WTC11 (cell line): ENCODE measurements at places on chromosomes 12 and 14. TPM values are rescaled to one million over a fixed set of nuclear protein-coding genes. Genes with fewer than 3 reads are reported as not detected.

GRCh38 chr14:87847216-87847755, 145.7 kb downstream of the GALC start:
- DNase-seq, result no peak
- H3K4me1 ChIP-seq, result no peaks in the 10 kb centered on the region
- H3K27ac ChIP-seq, result no peak overlapping the region
- no peak overlapping the region for H3K4me3 ChIP-seq
- no peaks in the 10 kb centered on the region for H3K27me3 ChIP-seq

GRCh38 chr14:77674931-77675330, 32.9 kb downstream of the ALKBH1 start:
- DNase-seq, result no peak
- no peaks in the 10 kb centered on the region for H3K27me3 ChIP-seq
- no peak overlapping the region for H3K4me3 ChIP-seq
- H3K27ac ChIP-seq, result no peak overlapping the region
- H3K4me1 ChIP-seq, result no peaks in the 10 kb centered on the region

Gene USP44
- 93.4 to 120 TPM (median 116 TPM) in 3 replicates for total RNA-seq

- peak; percentile 54 for DNase-seq
- peak overlapping the region; percentile 33 for H3K4me3 ChIP-seq
- no peaks in the 10 kb centered on the region; the same call in 1 of the 2 replicates for H3K27me3 ChIP-seq
- peaks cover 41% of the 10 kb centered on the region for H3K4me1 ChIP-seq
- peaks cover 9% of the 10 kb centered on the region for H3K36me3 ChIP-seq
Measured at GRCh38 chr14:49549881-49550280, 36.3 kb downstream of the RPS29 start.

Gene KRT72
- 0.11 TPM in 1 of 3 replicates, not detected in the others for total RNA-seq

Gene CD163L1
- 0.26 to 1.0 TPM (median 0.32 TPM) in 3 replicates for total RNA-seq

Gene TMEM179
- total RNA-seq, result 2.4 to 3.9 TPM (median 3.6 TPM) in 3 replicates

Gene SMIM41
- total RNA-seq, result 0.14 to 0.21 TPM in 2 of 3 replicates, not detected in the other

Gene CHD8
- 119 to 133 TPM (median 119 TPM) in 3 replicates for total RNA-seq

Gene SOX5
- total RNA-seq, result 1.0 to 3.6 TPM (median 2.3 TPM) in 3 replicates

DNA sequence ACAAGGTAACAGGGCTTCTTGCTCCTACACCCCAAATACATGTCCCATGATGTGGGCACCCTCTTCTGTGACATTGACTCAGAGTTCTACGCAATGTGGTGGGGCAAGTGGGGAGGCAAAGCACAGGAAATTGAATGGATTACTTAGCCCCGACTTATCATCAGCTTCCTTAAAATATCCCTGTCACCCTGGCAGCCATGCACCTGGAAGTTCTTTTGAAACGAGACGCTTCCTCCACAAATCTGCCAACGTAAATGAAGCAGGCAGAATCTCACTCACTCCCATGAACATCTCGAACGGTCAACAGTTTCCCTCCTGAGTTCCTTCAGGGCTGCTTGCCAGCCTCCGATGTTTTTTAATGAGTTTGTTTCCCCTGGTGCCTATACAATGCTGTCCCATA, 33.5 kb downstream of the RNFT2 start:
- H3K36me3 ChIP-seq, result peaks cover 25% of the 10 kb centered on the region
- no peaks in the 10 kb centered on the region for H3K4me1 ChIP-seq
- DNase-seq, result no peak
- H3K4me3 ChIP-seq, result no peak overlapping the region
- H3K27me3 ChIP-seq, result no peaks in the 10 kb centered on the region

- no peak overlapping the region for H3K4me3 ChIP-seq
- H3K4me1 ChIP-seq, result peaks cover 11% of the 10 kb centered on the region; the same call in 1 of the 2 replicates
- H3K27ac ChIP-seq, result no peak overlapping the region
Measured at GRCh38 chr12:93813972-93814821, 137.0 kb downstream of the CRADD start.

GRCh38 chr12:87127272-87127671, 871.1 kb upstream of the MGAT4C start:
- H3K27me3 ChIP-seq, result no peaks in the 10 kb centered on the region
- peaks cover 5% of the 10 kb centered on the region for H3K4me1 ChIP-seq
- H3K36me3 ChIP-seq, result peaks cover 12% of the 10 kb centered on the region
- no peak overlapping the region for H3K4me3 ChIP-seq
- DNase-seq, result no peak

GRCh38 chr12:91173124-91173523, 9.5 kb downstream of the DCN start:
- H3K36me3 ChIP-seq, result no peaks in the 10 kb centered on the region
- no peak for DNase-seq
- no peaks in the 10 kb centered on the region for H3K27me3 ChIP-seq
- H3K4me3 ChIP-seq, result no peak overlapping the region
- no peak overlapping the region for H3K27ac ChIP-seq
- peaks cover 1% of the 10 kb centered on the region; the same call in 1 of the 2 replicates for H3K4me1 ChIP-seq

Gene PPP1R36
- 0.55 to 0.70 TPM (median 0.64 TPM) in 3 replicates for total RNA-seq

- H3K36me3 ChIP-seq, result peaks cover 48% of the 10 kb centered on the region
- H3K27ac ChIP-seq, result 0 out of 2 replicates have a peak overlapping the region, but pooled peaks have one; percentile 54
- peaks cover 18% of the 10 kb centered on the region for H3K4me1 ChIP-seq
- peaks cover 7% of the 10 kb centered on the region for H3K27me3 ChIP-seq
- H3K4me3 ChIP-seq, result no peak overlapping the region
- no peak for DNase-seq
Measured at GRCh38 chr12:128820723-128821432, 2.9 kb downstream of the SLC15A4 start.

- peaks cover 56% of the 10 kb centered on the region for H3K4me1 ChIP-seq
- peak overlapping the region; percentile 67 for H3K27ac ChIP-seq
- peak; percentile 36 for DNase-seq
- peaks cover 36% of the 10 kb centered on the region for H3K27me3 ChIP-seq
- H3K36me3 ChIP-seq, result no peaks in the 10 kb centered on the region
- H3K4me3 ChIP-seq, result peak overlapping the region; percentile 11; the same call in 1 of the 2 replicates
Measured at GRCh38 chr14:99872786-99873440, 79.7 kb downstream of the EML1 start.

- H3K4me1 ChIP-seq, result no peaks in the 10 kb centered on the region
- no peaks in the 10 kb centered on the region for H3K27me3 ChIP-seq
- H3K36me3 ChIP-seq, result peaks cover 37% of the 10 kb centered on the region
- no peak overlapping the region for H3K27ac ChIP-seq
- no peak for DNase-seq
Measured at GRCh38 chr12:51984657-51985056, 22.1 kb upstream of the TAMALIN start.

Gene TDRD9
- 0.05 to 0.17 TPM in 2 of 3 replicates, not detected in the other for total RNA-seq

- H3K27me3 ChIP-seq, result no peaks in the 10 kb centered on the region
- H3K27ac ChIP-seq, result no peak overlapping the region
- H3K4me1 ChIP-seq, result 0 out of 2 replicates have a peak, but pooled peaks cover 2% of the 10 kb centered on the region
- no peak for DNase-seq
- H3K4me3 ChIP-seq, result no peak overlapping the region
- H3K36me3 ChIP-seq, result no peaks in the 10 kb centered on the region
Measured at GRCh38 chr12:93624595-93625294, 52.3 kb downstream of the SOCS2 start.

Gene SLC15A4
- 5.6 to 6.4 TPM (median 5.8 TPM) in 3 replicates for total RNA-seq

DNA sequence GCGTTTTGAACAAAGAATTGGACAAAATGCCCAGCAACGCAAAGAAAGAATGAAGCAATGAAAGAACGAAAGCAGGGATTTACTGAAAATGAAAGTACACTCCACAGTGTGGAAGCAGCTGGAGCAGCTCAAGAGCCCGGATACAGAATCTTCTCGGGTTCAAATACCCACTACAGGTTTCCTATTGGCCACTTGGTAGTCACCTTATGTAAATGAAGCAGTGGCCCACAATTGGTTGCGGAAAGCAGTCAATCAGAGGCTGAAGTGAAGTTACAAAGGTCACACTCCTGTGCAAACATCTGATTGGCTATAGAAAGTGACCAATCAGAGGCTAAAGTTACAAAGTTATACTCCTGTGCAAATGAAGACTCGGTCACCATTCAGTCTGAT, 15.0 kb upstream of the PPP1R13B start:
- H3K27ac ChIP-seq, result no peak overlapping the region
- no peak for DNase-seq
- no peaks in the 10 kb centered on the region for H3K36me3 ChIP-seq
- no peaks in the 10 kb centered on the region for H3K27me3 ChIP-seq
- no peak overlapping the region for H3K4me3 ChIP-seq

DNA sequence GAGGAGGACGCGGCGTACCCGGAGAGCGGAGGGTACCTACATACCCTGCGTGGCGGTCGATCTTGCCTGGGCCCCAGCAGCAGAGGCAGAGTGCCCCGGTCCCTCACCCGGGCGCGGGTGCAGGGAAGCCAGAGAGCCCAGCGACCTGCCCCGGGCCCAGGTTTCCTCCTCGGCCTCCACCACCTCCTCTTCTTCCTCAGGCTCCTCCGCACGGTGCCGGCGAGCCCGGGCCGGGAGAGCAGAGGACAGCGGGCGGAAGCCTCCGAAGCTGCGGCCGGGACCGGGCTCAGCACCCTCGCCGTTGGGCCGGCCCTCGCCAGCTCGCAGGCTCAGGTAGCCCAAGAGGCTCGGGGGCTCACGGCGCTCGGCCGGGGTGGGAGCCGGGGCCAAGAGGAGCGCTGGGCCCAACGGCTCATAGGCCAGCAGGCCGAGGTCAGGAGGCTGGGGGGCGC, 6.6 kb downstream of the ZNF219 start:
- no peak overlapping the region; the same call in 1 of the 2 replicates for H3K27ac ChIP-seq
- no peak for DNase-seq
- peaks cover 63% of the 10 kb centered on the region for H3K4me1 ChIP-seq
- peaks cover 44% of the 10 kb centered on the region for H3K36me3 ChIP-seq
- no peaks in the 10 kb centered on the region for H3K27me3 ChIP-seq

DNA sequence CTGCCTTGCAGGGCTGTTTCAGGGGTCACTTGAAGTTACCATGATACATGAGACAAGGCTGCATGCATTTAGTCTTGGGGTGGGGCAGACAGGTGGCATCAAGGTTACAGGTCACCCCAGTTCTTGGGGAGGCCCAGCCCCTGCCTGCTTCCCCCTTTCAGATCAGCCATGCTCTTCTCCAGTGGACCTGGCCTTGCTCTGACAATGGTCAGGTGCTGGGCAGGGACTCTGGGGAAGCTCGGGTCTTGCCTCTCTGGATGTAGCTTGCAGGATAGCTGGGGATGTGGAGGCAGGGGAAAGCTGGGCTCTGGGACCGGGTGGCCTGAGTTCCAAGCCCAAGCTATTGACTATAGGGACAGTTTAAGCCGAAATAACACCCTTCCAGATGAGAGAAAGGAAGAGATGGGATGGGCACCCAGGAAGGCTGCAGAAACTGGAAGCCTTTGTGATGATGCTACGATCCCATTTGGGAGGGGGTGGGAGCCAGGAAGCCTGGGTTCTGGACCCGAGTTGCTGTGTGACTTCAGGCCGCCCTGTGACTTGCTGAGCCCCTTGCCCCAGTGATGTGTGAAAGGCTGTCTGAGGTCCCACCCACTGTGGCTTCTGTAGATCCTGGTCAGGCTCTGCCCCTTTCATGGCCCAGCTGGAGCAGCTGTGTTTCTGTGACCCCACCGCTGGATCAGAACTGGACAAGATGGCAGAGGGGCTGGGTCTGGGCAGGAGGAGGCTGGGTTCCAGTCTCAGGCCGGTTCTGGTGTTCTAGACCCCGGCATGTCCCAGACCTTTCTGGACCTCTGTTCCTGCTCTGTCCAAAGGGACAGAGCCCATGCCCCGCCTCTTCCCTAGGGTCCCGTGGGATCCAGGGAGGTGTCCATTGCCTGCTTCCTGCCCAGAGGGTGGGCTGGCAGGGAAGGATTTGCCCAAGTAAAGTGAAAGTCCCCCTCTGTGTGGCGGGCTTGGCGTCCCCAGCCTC, 2.1 kb downstream of the TNFAIP2 start:
- H3K36me3 ChIP-seq, result no peaks in the 10 kb centered on the region
- no peak overlapping the region for H3K27ac ChIP-seq
- peaks cover 40% of the 10 kb centered on the region for H3K27me3 ChIP-seq
- no peak for DNase-seq
- peak overlapping the region; percentile 56; the same call in 1 of the 2 replicates for H3K4me3 ChIP-seq

GRCh38 chr14:80987235-80988032, 32.0 kb downstream of the TSHR start:
- no peaks in the 10 kb centered on the region for H3K36me3 ChIP-seq
- no peak overlapping the region for H3K4me3 ChIP-seq
- H3K27me3 ChIP-seq, result no peaks in the 10 kb centered on the region
- H3K27ac ChIP-seq, result no peak overlapping the region
- no peaks in the 10 kb centered on the region for H3K4me1 ChIP-seq

Gene GPR132
- 0.09 to 0.13 TPM in 2 of 3 replicates, not detected in the other for total RNA-seq

GRCh38 chr14:84228702-84229101, 1301.2 kb upstream of the FLRT2 start:
- no peak for DNase-seq
- H3K4me1 ChIP-seq, result peaks cover 6% of the 10 kb centered on the region
- no peaks in the 10 kb centered on the region for H3K36me3 ChIP-seq
- no peak overlapping the region for H3K4me3 ChIP-seq
- no peak overlapping the region for H3K27ac ChIP-seq
